ENCODE measurements at places on chromosomes 16 and 17. TPM values are rescaled to one million over a fixed set of nuclear protein-coding genes. Genes with fewer than 3 reads are reported as not detected.

The C17orf67 gene
- 4.0 TPM for total RNA-seq

The RPS15A gene
- total RNA-seq: 2,150 TPM

The CEP295NL gene
- total RNA-seq: not detected

The MEIOB gene
- total RNA-seq: 0.21 TPM

The CSH1 gene
- not detected for total RNA-seq

The EPN2 gene
- 6.8 TPM for total RNA-seq

The MEFV gene
- total RNA-seq: 0.09 TPM

The G6PC1 gene
- not detected for total RNA-seq

The PTX4 gene
- not detected for total RNA-seq

The RMI2 gene
- total RNA-seq: 56.0 TPM

The FBXO39 gene
- 0.19 TPM for total RNA-seq

The PRSS27 gene
- total RNA-seq: 2.3 TPM

GRCh38 chr16:24734382-24734781 is 4.9 kb downstream of the TNRC6A start:
- no peak for DNase-seq

DNA sequence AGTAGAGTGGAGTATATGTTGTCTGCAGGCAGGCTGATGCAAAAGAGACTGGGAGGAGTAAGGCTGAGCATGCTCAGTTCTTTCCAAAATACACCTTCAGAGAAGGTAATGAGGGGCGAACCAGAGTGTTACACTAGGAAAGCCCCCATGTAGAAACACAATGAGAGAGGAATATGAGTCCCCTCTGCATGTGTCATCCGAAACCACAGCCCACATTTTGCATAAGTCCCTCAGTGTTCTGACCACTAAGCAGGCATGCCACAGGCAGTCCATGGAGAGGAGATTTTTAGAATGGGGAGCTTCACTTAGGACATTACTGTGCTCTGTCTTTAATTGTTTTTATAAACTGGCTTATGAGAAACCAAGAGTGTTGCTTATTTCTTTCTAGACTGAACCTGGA is 32.0 kb downstream of the SLC6A2 start:
- no peak for DNase-seq

DNA sequence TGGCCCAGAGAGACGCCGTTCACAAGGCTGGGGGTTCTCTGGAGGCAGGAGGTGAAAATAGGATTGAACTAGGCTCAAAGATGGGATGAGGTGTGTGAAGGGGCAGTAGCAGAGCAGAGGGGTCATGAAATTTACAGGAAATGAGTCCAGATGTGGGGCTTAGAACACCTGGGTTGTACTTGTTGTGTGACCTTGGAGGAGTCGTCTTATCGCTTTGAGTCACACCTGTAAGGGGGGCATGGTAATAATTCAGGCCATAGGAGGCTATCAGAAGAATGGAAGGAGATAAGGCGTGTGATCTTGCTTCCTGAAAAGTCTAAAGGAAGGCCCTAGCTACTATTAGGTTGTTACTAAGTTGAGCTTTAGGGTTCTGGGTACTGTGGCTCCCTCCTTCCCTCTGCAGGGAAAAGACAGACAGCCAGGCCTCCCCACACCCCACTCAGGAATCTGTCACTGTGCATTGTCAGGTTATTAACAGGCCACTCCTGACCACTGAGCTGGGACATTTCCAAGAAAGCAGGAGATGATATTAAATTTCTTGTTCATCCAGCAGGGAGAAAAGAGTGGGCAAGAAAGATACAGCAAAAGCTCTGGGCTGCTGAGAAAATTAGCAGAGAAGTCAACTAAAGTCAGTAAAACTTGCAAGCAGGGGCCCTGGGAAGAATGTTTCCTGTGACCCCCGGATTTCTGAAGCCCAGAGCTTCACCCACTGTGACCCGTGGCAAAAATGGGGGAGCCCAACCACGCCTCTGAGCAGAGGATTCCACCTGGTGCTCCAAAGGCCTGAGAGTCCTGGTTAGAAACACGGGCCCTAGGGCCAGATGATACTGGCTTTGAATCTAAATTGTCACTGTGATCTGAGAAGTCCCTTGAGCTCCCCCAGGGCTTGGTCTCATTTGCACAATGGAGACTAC is 6.0 kb upstream of the CDC42EP4 start:
- no peak for DNase-seq

DNA sequence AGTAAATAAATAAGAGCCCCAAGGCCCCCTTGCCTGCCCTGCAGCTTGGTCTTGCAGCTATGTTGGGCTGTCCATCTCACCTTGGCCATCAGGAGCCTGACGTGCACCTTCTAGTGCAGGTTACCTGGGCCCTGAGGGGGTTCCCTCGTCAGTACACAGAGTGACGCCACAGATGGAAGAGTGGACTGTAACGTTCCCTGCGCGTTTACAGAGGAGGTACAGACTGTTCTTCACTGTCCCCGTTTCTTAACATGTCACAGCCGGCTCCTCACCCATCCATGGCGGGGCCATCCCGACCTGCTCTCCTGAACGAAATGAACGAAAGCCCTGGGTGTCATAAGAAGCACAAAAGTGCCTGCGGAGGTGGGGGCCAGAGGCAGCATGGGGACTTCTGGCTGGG is 15.9 kb upstream of the FASN start:
- DNase-seq: no peak

DNA sequence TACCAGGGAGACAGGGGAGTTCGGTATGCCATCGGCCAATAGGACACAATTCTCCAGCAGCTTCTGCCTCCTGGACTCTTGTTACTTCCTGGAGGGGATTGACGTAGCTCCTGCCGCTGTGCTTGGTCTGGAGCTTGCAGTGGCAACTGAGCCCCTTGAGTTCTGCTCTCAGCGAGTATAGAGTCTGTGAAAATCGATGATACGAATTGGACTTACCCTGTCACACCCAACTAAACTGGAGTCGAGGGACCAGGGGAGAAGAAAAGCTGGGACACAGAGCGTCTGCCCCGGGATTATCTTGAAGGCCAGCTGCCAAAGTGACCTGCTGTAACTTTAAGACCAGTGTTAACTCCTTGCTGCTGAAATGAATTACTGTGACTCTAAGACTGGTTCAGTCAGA is 22.2 kb downstream of the SEC14L1 start:
- DNase-seq: no peak

- no peak for DNase-seq
These were observed 21.0 kb downstream of the LGALS3BP start for GRCh38 chr17:78958641-78959127.

DNA sequence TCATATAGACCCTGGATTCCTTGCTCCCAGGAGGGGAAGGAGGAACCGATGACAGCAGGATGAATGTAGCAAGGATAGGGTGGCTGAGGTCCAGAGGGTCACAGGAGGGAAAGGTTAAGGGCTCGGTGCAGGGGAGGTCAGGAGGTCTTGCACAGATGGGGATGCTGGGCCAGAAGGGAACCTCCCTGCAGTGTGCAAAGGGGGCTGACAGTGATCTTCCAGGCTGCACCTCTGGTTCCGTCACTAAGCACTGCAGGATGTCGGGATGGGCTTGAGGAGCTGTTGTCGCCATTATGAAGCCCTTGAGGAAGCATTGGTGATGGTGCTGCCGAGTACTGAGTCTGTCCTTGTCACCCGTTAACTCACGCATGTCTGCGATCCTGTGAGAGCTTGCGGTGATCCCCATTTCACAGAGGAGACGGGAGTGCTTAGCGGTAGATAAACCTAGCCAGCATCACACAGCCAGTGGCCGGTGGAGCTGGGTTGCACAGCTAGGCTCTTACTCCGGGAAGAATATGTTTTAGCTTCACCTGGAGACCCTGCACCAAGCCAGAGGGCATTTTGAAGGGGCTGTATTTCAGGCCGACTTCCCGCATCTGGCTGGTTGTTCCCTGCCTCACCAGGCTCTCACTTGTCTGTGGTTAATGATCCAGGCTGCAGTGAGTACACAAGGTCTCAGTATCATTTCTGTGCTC is 120.4 kb downstream of the SNX29 start:
- no peak for DNase-seq

- peak; percentile 88 for DNase-seq
These were observed 12.7 kb upstream of the CD300A start for GRCh38 chr17:74453665-74454196.

GRCh38 chr17:82092995-82093751 is 4.9 kb downstream of the FASN start:
- DNase-seq: no peak

DNA sequence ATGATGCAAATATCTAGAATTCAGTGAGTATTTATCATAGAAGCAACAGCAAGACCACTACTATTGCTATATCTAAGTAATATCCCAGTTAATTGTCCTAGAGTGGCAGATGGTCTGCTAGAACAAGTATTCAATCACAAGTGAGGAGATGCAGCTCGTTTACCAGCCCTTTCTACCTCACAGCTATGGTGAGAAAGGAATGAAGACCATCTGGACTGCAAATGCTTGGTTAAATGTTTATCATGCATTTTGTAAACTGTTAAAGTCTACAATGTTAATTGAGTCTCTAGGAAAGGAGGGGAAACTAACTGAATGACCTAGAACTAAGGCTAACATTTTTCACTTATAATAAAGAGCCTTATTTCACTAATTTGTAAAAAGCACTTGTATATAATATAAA is 52.5 kb downstream of the CNOT1 start:
- DNase-seq: no peak

- no peak for DNase-seq
These were observed 9.6 kb downstream of the DLX3 start for GRCh38 chr17:49985310-49985990.

- DNase-seq: no peak
These were observed 15.8 kb downstream of the HS3ST4 start for GRCh38 chr16:25707553-25707952.

DNA sequence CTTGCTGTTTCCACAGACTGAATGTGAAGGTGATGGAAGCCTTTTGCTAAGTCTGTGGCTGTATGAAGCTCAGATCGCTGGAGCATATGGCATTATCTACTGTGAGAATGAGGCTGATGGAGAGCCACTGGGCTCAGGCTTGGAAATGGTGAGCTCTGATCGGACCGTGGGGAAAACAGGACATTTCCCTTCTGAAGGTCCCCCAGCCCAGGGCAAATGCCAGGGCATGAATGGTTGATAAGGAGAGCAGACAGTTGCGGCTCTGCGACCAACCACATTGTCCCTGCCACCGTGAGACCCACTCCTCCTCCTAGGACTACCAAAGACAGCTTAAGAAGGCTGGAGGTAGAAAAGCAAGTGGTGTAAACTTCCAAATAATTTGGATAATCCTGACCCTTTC is 4.7 kb upstream of the CUEDC1 start:
- no peak for DNase-seq

GRCh38 chr16:68332411-68333121 is 21.7 kb downstream of the PRMT7 start:
- no peak for DNase-seq

GRCh38 chr17:82056729-82057621 is 5.3 kb downstream of the GPS1 start:
- peak; percentile 3 for DNase-seq

DNA sequence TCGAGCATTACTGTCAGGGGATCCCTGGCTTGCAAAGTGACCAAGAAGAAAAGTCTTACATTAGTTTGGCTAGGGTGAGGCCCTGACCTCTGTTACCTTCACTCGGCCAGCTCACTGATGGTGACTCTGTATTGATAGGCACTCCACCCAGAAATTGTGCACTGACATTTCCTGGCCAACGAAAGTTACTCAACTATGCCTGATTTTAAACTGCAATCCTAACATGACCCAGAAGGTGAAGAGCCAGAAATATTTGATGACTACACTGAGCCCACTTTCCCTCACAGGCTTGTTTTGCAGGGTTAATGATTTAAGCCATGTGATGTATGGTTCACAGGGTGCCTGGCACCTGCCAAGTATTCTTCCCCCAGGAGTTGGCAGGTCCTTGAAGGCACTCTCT is 208.2 kb upstream of the MAF start:
- no peak for DNase-seq

DNA sequence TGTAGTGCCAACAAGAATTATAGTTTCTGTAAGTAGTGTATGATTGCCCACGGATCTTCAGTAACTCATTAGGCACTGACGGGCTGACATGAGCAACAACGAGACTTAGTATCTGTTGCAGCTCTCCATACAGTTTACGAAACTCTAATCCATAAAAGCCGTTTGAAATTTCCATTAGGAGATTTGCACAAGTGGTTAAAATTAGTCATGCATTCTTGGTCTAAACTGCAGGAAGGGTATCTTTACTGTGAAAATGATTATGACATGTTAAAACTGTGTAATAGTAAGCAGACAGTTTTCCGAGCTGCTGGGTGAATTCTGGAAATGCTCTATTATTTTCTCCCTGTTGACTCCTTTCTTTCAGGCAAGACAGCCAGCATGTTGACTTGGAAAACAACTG is 605.0 kb downstream of the WWOX start:
- DNase-seq: no peak

DNA sequence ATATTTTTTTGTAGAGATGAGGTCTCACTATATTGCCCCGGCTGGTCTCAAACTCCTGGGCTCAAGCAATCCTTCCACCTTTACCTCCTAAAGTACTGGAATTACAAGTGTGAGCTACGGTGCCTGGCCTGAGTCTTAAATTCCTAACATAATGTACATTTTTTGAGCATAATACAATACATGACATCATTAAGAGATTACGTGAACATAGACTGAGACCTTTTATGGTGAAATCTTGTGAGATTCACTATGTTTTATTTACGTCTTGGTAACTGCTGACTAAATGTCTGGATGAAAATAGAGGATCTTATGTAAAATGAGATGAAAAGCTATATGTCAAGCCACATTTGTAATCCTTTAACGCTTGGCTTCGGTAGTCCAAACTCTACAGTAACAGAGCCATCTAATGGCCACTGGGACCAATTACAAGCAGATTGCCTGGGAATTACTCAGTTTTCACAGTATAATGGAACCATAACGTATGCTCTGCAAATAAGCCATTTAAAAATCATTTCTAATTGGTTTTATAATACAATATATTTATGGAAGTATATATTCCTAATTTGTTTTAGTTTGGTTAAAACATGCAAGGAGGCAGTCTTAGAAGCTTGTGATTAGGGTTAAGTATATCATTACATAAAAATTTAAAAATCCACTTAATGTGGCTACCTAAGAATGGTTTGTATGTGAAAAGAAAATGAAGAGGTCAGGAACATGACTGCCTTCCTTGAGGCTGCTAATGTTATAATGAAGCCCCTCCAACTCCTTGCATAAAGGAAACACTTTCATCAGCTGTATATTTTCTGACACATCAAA is 8.1 kb upstream of the EFCAB13 start:
- no peak for DNase-seq

GRCh38 chr16:89923640-89924296 is 626 bp downstream of the TUBB3 start:
- no peak for DNase-seq

GRCh38 chr17:74478420-74479100 is 12.1 kb downstream of the CD300A start:
- DNase-seq: peak; percentile 64

All from activated CD4-positive, alpha-beta T cell treated with anti-CD3 and anti-CD28 coated beads for 36 hours (primary cell).